ENCODE measurements at places on chromosomes 5 and 9.
A peak's percentile ranks its signal among the peaks of the same experiment; 100 is the strongest.

DNA sequence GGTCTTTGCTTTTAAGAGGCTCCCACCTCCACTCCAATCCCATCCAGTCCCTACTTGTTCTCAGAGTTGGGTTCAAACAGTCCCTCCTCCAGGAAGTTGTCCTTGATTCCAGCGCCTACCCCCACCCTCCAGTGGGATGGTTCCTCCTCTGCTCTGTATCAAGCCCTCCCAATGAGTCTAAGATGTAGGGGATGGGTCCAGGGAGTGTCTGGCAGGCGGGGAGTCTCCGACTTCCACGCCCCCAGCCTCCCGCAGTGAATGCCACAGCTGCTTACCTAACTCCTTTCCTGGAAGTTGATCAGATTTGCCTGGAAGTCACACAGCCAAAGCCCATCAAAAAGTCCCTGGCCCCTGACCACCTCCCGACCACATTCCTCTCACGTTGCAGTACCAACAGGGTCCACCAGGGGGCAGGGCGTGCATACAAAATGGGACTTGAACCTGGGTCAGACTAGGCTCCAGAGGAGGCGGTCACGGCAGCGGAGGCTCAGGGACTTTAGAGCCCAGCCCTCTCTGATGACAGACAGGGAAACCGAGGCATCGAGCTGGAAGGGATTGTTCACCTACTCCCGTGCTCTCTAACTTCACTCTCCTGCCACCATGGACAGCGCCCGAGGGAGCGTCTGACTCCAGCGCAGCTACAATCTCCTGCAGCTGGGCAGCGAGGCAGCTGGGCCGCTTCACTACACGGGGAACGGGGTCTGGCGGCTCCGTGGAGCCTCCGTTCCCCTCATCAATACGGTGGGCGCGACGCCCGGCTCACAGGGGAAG lies 25.0 kb upstream of the TDRD7 start:
- DNase-seq, result peak; percentile 83

DNA sequence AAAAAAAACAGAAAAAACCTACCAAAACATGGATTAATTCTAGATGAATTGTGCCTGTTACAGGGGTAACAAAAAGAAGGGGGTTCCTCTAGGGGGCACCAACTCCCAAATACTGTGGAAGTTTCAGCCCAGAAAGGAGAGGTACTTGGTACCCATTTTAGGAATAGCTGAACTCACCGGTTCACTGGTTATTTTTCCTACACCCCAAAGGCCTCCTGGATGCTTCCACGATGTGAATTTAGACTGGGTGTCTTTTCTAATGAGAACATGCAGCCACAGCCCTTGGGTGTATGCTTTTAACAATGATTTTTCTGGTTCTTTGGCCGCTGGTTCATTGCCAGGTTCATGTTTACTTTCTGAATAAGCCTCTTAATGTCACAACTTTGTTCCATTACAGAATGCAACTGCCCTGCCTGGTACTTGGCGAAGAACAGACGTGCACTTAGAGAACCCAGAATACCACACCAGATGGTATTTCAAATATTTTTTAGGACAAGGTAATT lies 46.7 kb downstream of the GARNL3 start:
- peak; percentile 44 for DNase-seq

DNA sequence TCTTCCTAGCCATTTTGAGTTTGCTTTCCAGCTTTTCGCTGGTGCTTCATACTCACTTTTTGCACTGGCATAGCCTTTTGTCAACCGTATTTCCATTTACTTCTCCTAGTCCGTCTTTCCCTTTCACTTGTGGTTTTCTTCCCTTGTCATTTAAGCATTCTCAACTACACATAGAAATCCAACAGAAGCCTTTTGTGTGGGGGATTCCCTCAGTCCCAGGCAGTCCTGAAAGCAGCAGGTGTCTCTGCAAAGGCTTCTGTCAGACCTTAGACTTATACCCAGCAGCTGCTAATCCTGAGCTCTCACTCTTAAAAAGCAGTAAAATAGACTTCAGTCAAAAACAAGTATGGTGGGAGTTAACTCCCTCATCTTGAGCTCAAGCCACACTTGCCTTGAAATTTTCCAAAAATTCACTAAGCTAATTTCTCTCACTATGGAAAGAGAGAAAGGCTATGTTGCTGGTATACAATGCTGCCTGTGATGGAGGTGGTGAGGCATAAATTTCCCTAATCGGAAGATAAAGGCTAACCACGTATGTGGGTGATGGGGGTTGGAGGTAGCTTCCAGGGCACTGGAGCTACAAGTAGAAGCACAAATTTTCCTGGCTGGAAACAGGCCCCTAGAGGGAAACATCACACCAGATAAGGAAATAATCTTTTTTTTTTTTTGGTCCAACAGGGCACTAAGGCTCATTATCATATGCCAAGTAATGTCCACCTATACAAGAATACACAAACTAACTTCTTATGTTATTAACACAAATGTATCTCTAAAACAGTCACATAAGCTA lies 34.8 kb upstream of the IFNK start:
- no peak for DNase-seq

GRCh38 chr5:103216137-103216536 lies 42.4 kb upstream of the MACIR start:
- no peak for DNase-seq

DNA sequence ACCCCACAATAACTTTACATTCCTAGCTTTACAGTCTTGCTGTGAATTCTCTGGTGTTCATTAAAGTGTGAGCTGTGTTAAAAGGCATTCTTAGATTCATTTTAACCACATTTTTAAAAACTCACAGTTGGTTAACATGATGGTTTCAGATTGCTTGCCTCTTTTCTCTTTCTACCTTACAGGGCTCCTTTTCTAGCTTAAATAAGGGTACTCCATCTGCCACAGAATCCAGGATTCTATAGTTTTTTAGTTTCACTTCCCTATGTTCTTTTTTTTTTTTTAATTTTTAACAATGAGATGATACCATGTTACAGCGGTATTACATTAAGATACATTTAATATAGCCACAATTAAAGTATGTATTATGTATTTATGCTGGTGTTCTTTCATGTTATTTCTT lies 3.9 kb upstream of the FBXO4 start:
- no peak for DNase-seq

DNA sequence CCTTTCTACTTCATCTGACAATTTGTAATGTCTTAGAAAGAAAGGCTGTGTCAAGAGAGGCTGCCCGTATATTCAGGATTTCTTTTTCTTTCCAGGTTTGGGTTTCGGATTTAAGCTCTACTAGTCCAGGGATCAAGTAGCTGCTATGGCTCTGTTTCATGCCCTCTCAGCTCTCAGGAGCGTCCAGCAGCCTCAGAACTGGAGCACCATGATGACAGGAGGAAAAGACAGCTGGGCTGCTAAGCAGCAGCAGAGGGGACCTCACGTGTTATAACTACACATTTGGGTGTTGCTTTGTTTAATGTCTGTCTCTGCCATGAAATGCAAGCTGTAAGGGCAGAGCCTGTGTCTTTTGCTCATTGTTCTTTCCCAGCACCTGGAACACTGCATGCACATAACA lies 28.5 kb downstream of the TBC1D2 start:
- DNase-seq, result no peak

DNA sequence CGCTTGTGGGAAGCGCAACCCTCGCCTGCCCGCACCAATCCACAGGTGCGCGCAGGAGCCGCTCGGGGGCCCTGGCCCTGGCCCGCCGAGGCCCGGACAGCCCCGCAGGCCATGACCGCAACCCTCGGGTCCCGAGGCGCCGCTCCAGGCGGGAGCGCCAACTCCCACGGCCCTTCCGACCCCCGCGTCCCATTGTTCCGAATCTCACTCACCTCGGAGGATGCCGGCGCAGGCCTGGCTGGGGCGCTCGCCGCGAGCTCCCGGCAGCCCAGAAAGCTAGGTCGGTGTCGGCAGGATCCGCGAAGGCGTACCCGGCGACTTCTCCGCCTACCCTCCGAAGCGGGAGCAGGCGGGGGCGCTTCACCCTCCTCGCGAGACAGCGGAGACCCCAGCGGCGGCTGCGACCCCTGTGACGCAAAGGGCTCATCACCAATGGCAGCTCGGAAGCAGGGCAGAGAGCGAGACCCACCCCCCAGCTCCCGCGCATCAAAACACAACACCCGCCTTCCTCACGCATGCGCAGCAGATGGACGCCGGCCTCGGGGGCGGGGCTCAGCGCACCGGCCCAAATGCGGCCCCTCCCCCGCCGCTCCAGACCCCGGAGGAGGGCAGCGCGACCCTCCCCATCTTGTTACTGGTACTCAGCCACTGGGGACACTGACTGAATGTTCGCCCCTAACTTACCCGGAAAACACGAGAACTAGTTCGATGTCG lies 1.4 kb upstream of the SMIM27 start:
- DNase-seq, result peak; percentile 98

GRCh38 chr5:59587489-59588337 lies 305.8 kb downstream of the PDE4D start:
- peak; percentile 70 for DNase-seq

Data from AG08395 (cell line).